HT-29 (cell line): ENCODE measurements at places on chromosomes 3 and 15. TPM values are rescaled to one million over a fixed set of nuclear protein-coding genes. Genes with fewer than 3 reads are reported as not detected.

GPR62 gene
- total RNA-seq = not detected in 2 replicates

DIS3L gene
- 5.7 and 14.5 TPM in 2 replicates for total RNA-seq

GRIP2 gene
- not detected in 2 replicates for total RNA-seq

WDR93 gene
- 0.08 and 0.61 TPM in 2 replicates for total RNA-seq

CA12 gene
- total RNA-seq = 60.0 and 64.9 TPM in 2 replicates

CCR2 gene
- not detected in 2 replicates for total RNA-seq

PLA1A gene
- total RNA-seq = not detected in 2 replicates

CRBN gene
- total RNA-seq = 6.4 and 8.4 TPM in 2 replicates
